ENCODE measurements at places on chromosomes 3 and 15. TPM values are rescaled to one million over a fixed set of nuclear protein-coding genes. Genes with fewer than 3 reads are reported as not detected.

KLHL40 gene
- total RNA-seq, result not detected

TLNRD1 gene
- total RNA-seq, result 13.3 TPM

GOLGA8B gene
- 19.2 TPM for total RNA-seq

B4GALT4 gene
- 93.8 TPM for total RNA-seq

KIF15 gene
- 13.3 TPM for total RNA-seq

ZNF774 gene
- 1.3 TPM for total RNA-seq

SI gene
- total RNA-seq, result not detected

GOLGA6L7 gene
- not detected for total RNA-seq

SNRPA1 gene
- 99.6 TPM for total RNA-seq

LEKR1 gene
- total RNA-seq, result 1.0 TPM

HGD gene
- total RNA-seq, result 19.2 TPM

NCEH1 gene
- total RNA-seq, result 36.8 TPM

OXTR gene
- 9.2 TPM for total RNA-seq

SV2B gene
- total RNA-seq, result 0.09 TPM

ROPN1 gene
- not detected for total RNA-seq

CERS3 gene
- total RNA-seq, result not detected

ITIH4 gene
- 0.65 TPM for total RNA-seq

PLA2G4E gene
- total RNA-seq, result not detected

CNTN3 gene
- total RNA-seq, result not detected

STAB1 gene
- not detected for total RNA-seq

ASB14 gene
- not detected for total RNA-seq

NMB gene
- total RNA-seq, result 21.7 TPM

DPPA2 gene
- total RNA-seq, result not detected

PLA2G4F gene
- total RNA-seq, result not detected

AKAP13 gene
- total RNA-seq, result 103 TPM

RPP25 gene
- total RNA-seq, result 28.7 TPM

GOLGA6L9 gene
- total RNA-seq, result 3.0 TPM

All from A549 treated with ZK216348 at 1 μM for 4 hours (cell line).